ENCODE measurements at places on chromosomes 1 and 21.

- DNase-seq = peak; percentile 42
These were observed 205.1 kb downstream of the TRABD2B start for GRCh38 chr1:47791879-47792608.

DNA sequence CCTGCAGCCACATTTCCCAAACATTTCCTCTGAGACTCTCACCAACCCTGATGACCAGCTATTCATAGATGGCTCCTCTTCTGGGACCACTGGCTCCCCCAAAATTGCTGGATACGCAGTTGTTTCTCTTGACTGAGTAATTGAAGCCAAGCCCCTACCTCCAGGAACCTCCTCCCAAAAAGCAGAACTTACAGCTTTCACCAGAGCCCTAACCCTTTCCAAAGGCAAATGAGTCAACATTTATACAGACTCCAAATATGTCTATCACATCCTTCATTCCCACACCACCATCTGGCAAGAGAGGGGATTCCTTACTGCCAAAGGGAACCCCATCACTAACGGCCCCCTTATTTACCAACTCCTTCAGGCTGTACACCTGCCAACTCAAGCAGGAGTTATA is 20.3 kb upstream of the CA6 start:
- no peak for DNase-seq

DNA sequence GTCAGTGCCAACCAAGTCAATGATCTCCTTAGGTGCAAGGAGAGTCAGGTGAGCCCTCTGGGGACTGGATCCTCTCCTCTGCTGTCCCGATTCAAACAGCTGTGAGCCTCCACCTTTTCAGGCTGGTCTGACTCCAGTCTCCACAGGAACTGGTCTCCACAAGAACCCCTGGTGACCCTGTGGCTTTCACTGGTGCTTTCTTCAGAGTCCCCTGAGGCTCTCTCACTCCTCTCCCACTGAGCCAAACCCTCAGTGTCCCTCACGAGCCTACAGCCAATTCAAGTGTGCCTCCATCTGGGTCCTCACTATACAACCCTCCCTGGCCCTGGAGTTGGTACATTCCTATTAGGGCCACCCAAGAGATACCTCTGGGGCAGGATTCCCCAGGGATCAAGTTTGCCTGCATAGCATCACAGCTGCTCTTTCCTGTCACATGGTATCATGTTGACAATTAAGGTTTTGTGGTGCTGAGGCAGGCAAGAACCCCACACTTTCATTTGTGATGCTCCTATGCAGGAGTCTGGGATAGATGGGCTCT is 5.2 kb upstream of the NGF start:
- DNase-seq = no peak

DNA sequence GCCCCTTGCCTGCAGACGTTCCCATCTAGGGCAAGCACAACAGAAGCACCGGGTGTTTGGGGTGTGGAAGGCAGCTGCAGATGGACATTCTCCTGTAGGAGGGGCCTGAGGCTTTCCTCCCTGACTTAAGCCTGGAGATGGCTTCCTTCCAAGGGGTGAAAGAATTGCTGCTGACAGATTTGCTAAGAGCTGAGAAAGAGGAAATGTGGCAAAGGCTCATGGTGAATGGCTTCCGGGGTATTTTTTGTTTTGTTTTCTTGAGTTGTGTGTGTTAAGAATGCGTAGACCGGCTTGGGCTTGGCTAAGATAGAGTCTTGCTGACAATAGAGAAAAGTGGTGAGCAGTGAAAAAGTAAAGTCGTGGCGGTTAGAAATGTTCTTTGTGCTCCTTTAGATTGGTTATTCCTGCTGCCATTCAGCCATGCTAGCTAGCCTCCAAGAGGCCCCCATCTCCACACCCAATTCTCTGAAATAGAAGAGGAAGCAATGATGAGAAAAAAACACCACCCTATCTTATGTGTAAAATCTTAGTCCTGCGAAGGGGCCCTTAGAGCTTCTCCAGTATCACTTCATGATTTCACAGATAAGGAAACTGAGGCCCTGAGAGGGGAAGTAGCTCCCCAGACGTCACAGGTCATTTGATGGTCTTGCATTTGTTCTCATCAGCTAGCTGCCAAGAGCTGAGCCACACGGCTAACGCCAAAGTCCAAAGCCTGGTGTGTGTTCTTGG is 36.9 kb downstream of the EIF2D start:
- peak; percentile 90 for DNase-seq

All from epithelial cell of esophagus (primary cell).